Activated CD8-positive, alpha-beta T cell treated with anti-CD3 and anti-CD28 coated beads for 36 hours (primary cell): ENCODE measurements at places on chromosomes 12 and 14. TPM values are rescaled to one million over a fixed set of nuclear protein-coding genes. Genes with fewer than 3 reads are reported as not detected.

DNA sequence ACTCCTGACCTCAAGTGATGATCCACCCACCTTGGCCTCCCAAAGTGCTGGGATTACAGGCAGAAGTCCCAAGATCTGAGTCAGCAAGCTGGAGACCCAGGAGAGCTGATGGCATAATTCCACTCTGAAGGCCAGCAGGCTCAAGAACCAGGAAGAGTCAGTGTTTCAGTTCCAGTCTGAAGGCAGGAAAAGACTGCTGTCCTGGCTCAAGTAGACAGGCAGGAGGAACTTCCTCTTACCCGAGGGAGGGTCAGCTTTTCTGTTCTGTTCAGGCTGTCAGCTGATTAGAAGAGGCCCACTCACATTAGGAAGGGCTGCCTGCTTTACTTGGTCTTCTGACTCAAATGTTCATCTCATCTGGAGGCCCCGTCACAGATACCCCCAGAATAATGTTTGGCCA is 206.0 kb upstream of the MYL2 start:
- no peaks in the 10 kb centered on the region for H3K4me1 ChIP-seq
- H3K4me3 ChIP-seq = no peak overlapping the region
- no peaks in the 10 kb centered on the region for H3K36me3 ChIP-seq
- H3K27ac ChIP-seq = no peak overlapping the region
- no peak for DNase-seq

The SYNE3 gene
- total RNA-seq = 64.0 TPM

GRCh38 chr12:106417926-106418910 is 60.7 kb downstream of the POLR3B start:
- H3K36me3 ChIP-seq = peaks cover 39% of the 10 kb centered on the region
- H3K27me3 ChIP-seq = no peaks in the 10 kb centered on the region
- DNase-seq = no peak
- no peaks in the 10 kb centered on the region for H3K4me1 ChIP-seq

DNA sequence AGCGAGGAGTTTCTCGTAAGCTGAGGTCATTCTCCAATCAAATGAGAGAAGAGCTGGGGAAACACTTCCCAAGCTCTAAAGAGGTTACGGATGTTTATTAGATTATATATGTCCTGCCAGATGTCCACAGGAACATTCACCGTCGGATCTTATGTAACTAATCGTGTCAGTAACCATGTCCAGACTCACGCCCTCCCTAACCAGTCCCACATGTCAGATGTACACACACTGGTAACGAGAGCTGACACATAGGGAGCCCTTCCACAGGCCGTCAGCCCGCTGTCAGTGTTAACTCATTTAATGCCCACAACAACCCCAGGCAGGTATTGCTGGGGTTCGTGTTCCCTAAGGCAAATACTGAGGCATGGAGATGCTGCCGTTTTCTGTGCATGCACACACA is 223.7 kb upstream of the RTL1 start:
- H3K36me3 ChIP-seq = no peaks in the 10 kb centered on the region
- H3K4me1 ChIP-seq = no peaks in the 10 kb centered on the region
- no peak for DNase-seq
- no peak overlapping the region for H3K27ac ChIP-seq
- H3K4me3 ChIP-seq = no peak overlapping the region

- no peaks in the 10 kb centered on the region for H3K36me3 ChIP-seq
- peaks cover 29% of the 10 kb centered on the region for H3K4me1 ChIP-seq
- H3K27me3 ChIP-seq = no peaks in the 10 kb centered on the region
Observed at GRCh38 chr14:98959410-98959809, 312.6 kb downstream of the BCL11B start.

DNA sequence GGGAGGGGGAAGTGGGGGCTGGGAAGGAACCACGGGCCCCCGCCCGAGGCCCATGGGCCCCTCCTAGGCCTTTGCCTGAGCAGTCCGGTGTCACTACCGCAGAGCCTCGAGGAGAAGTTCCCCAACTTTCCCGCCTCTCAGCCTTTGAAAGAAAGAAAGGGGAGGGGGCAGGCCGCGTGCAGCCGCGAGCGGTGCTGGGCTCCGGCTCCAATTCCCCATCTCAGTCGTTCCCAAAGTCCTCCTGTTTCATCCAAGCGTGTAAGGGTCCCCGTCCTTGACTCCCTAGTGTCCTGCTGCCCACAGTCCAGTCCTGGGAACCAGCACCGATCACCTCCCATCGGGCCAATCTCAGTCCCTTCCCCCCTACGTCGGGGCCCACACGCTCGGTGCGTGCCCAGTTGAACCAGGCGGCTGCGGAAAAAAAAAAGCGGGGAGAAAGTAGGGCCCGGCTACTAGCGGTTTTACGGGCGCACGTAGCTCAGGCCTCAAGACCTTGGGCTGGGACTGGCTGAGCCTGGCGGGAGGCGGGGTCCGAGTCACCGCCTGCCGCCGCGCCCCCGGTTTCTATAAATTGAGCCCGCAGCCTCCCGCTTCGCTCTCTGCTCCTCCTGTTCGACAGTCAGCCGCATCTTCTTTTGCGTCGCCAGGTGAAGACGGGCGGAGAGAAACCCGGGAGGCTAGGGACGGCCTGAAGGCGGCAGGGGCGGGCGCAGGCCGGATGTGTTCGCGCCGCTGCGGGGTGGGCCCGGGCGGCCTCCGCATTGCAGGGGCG is at the start of gene GAPDH:
Gene GAPDH, plus strand, starts transcription at position 595 of the 772 bp plus-strand sequence. CDS start 316 bp downstream, outside the sequence.
- H3K36me3 ChIP-seq = peaks cover 80% of the 10 kb centered on the region
- no peaks in the 10 kb centered on the region for H3K27me3 ChIP-seq
- peak within 1 kb of the TSS; percentile 99 for H3K27ac ChIP-seq
- H3K4me3 ChIP-seq = peak within 1 kb of the TSS; percentile 93

DNA sequence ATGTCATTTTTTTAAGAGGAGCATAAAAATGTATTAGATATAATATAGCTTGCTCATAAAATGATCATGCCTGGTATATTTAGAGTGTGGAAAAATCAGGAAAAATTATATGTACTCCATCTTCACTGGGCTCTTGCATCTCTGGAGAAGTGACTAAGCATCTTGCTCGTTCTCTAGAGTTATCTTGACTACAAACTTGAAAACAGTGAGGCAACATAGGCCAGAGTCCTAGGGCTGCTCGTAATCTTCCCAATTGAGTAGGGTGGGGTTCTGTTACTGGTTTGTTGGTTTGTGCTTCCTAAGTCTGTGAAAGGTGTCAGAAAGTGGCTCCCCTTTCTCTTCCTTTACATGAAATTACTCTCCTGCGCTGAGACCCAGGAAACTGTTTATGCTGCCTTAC is 46.2 kb downstream of the AACS start:
- no peak for DNase-seq
- H3K4me1 ChIP-seq = no peaks in the 10 kb centered on the region
- H3K36me3 ChIP-seq = peaks cover 18% of the 10 kb centered on the region
- H3K27ac ChIP-seq = no peak overlapping the region
- no peak overlapping the region for H3K4me3 ChIP-seq
- no peaks in the 10 kb centered on the region for H3K27me3 ChIP-seq

GRCh38 chr14:61090432-61091216 is 109.6 kb downstream of the SLC38A6 start:
- no peak overlapping the region for H3K27ac ChIP-seq
- H3K4me1 ChIP-seq = no peaks in the 10 kb centered on the region
- no peak overlapping the region for H3K4me3 ChIP-seq

The OR6S1 gene
- not detected for total RNA-seq

The VWF gene
- 0.13 TPM for total RNA-seq

DNA sequence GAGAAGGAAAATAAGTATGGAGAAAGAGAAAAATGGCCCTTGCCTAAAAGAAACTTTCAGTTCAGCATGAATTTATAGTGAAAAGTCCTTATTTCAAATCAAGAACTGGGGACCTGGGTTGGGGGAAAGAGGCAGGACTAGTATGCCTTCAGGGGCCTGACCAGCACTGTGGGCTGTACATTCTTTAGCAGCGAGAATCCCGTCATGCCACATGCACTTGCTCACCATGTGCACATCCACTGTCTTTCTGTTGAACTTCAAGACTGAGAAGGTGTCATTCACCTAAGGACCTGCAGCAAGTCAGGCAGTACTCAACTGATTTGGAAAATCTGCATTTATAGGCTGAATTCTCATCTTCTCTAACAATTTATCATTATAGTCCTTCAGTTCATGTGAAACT is 50.2 kb downstream of the RAB35 start:
- DNase-seq = no peak
- H3K27ac ChIP-seq = peak overlapping the region; percentile 17
- H3K27me3 ChIP-seq = no peaks in the 10 kb centered on the region

DNA sequence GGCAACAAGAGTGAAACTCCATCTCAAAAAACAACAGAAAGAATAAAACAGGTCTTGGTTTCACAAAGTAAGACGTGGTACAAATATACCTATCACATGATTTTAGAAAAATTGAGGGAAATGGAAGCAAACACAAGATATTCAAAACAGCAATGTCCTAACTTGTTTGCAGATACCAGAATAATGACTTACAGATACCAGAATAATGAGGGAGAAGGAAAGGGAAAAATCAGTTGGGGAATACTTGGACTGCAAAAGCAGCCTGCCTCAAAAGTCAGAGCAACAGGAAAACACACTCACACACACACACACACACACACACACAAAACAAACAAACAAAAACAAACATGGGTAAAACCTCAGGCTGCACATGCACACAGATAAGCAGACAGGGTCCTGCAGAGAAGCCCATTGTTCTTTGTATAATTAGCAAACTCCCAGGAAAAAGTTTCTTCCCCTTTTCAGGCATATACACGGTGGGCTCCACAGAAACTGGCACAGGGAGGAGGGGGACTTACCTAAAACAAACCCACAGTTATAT is 65.7 kb upstream of the CAPRIN2 start:
- no peak overlapping the region for H3K4me3 ChIP-seq
- no peak for DNase-seq
- peaks cover 62% of the 10 kb centered on the region for H3K27me3 ChIP-seq
- no peaks in the 10 kb centered on the region for H3K36me3 ChIP-seq
- H3K4me1 ChIP-seq = peaks cover 9% of the 10 kb centered on the region

The TMEM132D gene
- not detected for total RNA-seq

The IQSEC3 gene
- 2.5 TPM for total RNA-seq

GRCh38 chr12:95859344-95859816 is 628 bp downstream of the SNRPF start:
- H3K36me3 ChIP-seq = peaks cover 31% of the 10 kb centered on the region
- no peak overlapping the region for H3K27ac ChIP-seq
- no peak overlapping the region for H3K4me3 ChIP-seq
- peaks cover 3% of the 10 kb centered on the region for H3K27me3 ChIP-seq

GRCh38 chr14:67728258-67728657 is 26.6 kb downstream of the RDH12 start:
- H3K27ac ChIP-seq = no peak overlapping the region
- no peak for DNase-seq
- no peaks in the 10 kb centered on the region for H3K4me1 ChIP-seq
- no peaks in the 10 kb centered on the region for H3K36me3 ChIP-seq
- peaks cover 11% of the 10 kb centered on the region for H3K27me3 ChIP-seq

DNA sequence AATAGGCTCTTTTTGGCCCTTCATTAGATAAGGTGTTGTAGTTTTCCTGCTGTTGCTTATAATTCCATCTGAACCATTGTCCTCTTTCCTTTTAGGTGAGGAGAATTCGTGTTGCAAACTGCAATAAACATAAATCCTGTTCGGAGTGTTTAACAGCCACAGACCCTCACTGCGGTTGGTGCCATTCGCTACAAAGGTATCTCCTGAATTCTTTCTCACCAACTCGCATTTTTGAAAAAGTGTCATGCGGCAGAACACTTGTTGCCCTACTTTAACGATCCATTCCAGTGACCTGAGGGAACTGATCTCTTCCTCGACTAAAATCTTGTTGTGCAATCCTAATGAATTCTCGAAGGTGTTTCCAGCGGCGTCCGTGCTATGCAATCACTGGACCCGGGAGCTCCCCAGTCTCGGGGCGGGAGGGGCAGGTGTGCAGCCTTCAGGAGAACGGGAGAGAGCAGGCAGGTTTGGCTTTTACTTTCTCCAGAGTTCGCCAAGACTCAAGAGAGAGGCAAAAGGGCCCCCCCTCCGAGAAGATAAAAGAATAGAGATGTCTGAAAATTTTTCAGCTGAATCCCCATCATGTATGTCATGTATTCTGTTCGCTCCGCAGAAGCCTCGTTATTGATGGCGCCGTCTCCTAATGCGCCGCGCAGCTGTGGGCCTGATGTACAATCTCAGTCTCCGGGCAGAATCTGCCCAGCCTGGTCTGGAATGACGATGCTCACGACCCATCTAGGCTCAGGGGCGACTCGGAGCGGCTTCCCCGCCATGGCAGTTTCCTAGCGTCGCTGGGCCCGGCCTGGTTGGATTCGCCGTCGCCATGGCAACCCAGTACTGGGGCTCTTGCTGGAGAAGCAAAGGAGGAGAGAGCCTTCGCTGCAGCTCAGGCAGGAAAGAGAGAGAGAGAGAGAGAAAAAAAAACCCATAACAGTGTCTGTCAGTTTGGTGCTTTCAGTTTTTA is 38.2 kb downstream of the PLXNC1 start:
- H3K27ac ChIP-seq = no peak overlapping the region
- no peak for DNase-seq
- H3K4me3 ChIP-seq = no peak overlapping the region
- peaks cover 6% of the 10 kb centered on the region for H3K4me1 ChIP-seq
- no peaks in the 10 kb centered on the region for H3K27me3 ChIP-seq
- H3K36me3 ChIP-seq = peaks cover 4% of the 10 kb centered on the region

GRCh38 chr12:104319028-104319427 is 15.5 kb downstream of the EID3 start:
- H3K4me1 ChIP-seq = no peaks in the 10 kb centered on the region
- H3K27ac ChIP-seq = no peak overlapping the region
- no peaks in the 10 kb centered on the region for H3K27me3 ChIP-seq

The OASL gene
- total RNA-seq = 11.1 TPM

The PAPLN gene
- 0.47 TPM for total RNA-seq

GRCh38 chr12:89970722-89971121 is 262.1 kb upstream of the ATP2B1 start:
- H3K36me3 ChIP-seq = no peaks in the 10 kb centered on the region
- no peaks in the 10 kb centered on the region for H3K27me3 ChIP-seq
- DNase-seq = no peak
- no peak overlapping the region for H3K4me3 ChIP-seq

DNA sequence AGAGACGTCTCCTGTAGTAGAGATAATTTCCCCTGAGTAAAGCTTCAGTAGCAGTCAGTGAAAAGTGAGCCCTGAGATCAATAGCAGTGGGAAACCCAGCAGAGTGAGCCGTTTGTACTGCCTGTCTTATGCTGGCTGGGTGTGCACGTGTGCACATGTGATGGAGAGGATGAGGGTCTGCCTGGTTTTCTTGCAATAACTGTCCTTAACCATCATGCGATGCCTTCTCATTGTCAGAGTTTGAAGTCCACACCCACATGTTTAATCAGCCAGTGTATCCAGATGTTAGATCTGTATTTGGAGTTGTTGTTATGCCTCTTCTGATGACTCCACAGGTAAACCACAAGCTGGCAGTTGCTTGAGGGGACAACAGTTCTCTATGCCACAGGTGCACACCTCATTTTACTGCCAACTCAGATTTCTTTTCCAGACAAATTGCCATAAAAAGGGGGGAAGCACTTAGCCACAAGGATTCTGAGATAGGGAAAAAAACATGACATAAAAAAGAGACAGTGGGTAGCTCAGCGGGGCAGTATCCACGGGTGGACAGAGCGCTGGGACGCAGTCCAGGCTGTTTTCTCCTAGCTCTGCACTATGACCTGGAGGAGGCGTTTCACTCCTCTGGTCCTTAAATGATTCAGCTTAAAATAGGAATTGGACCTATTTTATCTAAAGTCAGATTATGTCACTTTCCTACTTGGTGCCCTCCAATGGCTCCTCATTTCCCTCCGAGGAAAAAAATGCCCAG is 192.3 kb downstream of the ANO6 start:
- H3K27ac ChIP-seq = no peak overlapping the region
- no peaks in the 10 kb centered on the region for H3K4me1 ChIP-seq
- no peak overlapping the region for H3K4me3 ChIP-seq
- no peak for DNase-seq
- H3K27me3 ChIP-seq = no peaks in the 10 kb centered on the region

- no peak for DNase-seq
- no peak overlapping the region for H3K27ac ChIP-seq
Observed at GRCh38 chr14:74959596-74960180, 4.3 kb upstream of the PGF start.

The CACNA2D4 gene
- 4.3 TPM for total RNA-seq
